Large intestine (tissue), 12 donors: ENCODE measurements at places on chromosomes 6 and 20.

DNA sequence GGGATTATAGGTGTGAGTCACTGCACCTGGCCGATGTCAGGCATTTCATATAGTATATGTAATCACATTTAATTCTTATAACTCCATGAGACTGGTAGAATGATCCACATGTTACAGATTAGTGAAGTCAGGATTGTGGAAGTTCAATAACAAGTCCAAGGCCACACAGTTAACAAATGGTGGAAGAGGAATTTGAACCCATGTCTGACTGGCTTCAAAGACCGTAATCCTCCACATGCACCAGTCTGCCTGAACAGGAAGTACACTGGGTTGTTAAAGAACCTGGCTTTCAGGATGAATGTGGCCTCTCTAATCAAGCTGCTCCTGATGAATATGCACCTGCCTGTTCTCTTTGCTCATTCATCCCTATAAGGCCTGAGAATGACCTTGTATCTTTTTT, 122.0 kb upstream of the HDAC2 start:
- no peak overlapping the region for H3K27ac ChIP-seq
- no peaks in the 10 kb centered on the region for H3K4me1 ChIP-seq
- DNase-seq = no peak
- H3K4me3 ChIP-seq = no peak overlapping the region
- no peaks in the 10 kb centered on the region for H3K27me3 ChIP-seq
- H3K36me3 ChIP-seq = no peaks in the 10 kb centered on the region

GRCh38 chr6:161354276-161354840, 80.5 kb upstream of the AGPAT4 start:
- no peak for DNase-seq
- no peaks in the 10 kb centered on the region for H3K27me3 ChIP-seq
- no peaks in the 10 kb centered on the region for H3K4me1 ChIP-seq
- no peak overlapping the region for H3K27ac ChIP-seq
- H3K36me3 ChIP-seq = no peaks in the 10 kb centered on the region
- H3K4me3 ChIP-seq = no peak overlapping the region

DNA sequence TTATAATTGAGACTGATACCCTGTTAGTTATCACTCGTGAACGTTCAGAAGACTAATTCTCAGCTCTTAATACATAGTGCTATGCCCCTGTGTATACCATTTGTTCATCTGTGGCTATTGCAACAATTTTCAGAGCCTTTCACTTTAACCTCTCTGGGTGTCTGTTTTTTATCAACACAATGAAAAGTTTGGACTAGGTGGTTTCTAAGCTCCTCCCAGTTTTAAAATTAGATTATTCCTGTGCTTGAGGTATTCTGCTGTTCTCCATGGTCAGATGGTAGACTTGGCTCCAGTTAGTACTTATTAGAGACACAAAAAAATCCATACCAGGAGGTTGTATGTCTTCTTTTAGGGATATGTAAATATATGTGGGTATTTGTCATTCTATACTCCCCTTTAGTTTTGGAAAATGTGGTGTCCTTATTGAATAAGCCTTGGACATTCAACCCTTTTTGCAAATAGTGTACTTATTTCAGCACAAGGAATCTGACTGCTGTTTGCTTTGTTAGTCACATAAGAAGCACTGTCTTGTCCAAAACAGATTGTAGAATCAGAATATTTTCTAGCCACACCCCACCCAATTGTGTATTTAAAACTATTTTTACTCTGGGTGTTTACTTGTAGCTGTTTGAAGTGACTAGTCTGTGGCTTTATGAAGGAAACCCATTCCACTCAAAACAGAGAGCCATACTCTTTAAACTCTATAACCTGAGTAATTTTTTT, 2.0 kb upstream of the COL10A1 start:
- H3K27ac ChIP-seq = no peak overlapping the region
- H3K4me1 ChIP-seq = no peaks in the 10 kb centered on the region
- H3K4me3 ChIP-seq = no peak overlapping the region

DNA sequence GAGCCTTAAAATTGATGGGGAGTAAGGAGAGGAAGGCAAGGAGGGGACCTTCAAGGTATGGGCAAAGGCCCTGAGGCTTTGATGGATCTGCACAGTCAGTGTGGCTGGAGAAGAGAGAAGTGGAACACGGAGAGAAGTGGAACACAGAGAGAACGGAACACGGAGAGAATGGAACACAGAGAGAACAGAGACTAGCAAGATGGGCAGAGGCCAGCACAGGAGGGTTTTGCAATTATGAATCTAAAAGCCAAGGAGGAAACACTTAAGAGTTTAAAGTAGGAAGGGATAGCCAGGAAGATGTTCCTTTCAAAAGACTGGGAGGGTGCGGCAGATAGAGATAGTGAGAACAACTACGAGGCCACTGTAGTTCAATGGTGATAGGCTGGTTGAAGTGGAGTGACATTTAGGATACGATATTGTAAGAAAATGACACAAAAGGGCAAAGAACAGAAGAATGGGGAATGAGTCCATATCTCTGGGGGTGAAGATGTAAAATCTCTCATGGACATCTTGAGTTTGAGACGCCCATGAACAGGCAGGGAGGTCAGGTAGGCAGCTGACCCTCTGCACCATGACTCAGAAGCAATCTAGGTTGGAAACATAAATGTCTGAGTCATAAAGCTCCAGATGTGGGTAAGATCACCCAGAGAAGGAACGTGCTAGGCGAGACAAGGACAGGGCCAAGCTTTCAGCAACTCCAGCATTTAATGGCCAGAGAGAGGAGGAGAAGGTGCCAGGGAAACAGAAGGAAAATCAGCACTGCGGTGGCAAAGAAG, 25.4 kb downstream of the ZMYND8 start:
- peaks cover 39% of the 10 kb centered on the region for H3K4me1 ChIP-seq
- H3K27me3 ChIP-seq = no peaks in the 10 kb centered on the region
- peak overlapping the region; percentile 86 for H3K27ac ChIP-seq
- H3K36me3 ChIP-seq = peaks cover 14% of the 10 kb centered on the region

DNA sequence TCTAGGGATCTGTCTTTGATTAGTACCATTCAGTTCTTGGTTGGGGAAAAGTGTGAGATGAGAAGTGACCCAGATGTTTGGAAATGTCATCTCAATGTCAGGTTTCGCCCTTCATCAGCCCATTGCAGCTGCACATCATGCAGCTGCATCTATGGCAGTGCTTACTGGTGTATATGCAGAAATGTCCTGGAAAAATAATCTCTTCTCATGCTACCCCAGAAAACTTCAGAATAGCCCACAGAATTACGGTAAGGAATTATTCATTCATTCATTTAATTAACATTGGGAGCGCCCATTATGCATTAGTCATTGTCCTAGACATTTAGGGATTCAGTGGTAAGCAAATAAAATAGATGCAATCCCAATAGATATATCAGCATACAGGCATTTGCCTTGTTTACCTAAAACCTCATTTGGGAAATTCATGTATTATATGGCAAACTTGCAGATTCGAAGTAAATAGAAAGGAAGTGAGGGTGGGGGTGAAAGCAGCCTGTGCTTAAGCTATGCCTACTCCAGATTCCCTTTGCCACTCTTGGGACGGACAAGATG, 89.2 kb downstream of the PDE7B start:
- H3K4me1 ChIP-seq = no peaks in the 10 kb centered on the region
- no peak overlapping the region for H3K27ac ChIP-seq
- no peak overlapping the region for H3K4me3 ChIP-seq
- H3K36me3 ChIP-seq = no peaks in the 10 kb centered on the region

- H3K27ac ChIP-seq = no peak overlapping the region
- no peaks in the 10 kb centered on the region for H3K36me3 ChIP-seq
- H3K4me3 ChIP-seq = no peak overlapping the region
These were observed 30.0 kb upstream of the UST start for GRCh38 chr6:148716811-148717210.

GRCh38 chr6:167506443-167507301, 181.8 kb downstream of the TTLL2 start:
- DNase-seq = peak; percentile 87
- no peaks in the 10 kb centered on the region for H3K27me3 ChIP-seq
- H3K27ac ChIP-seq = peak overlapping the region; percentile 16
